ENCODE measurements at places on chromosomes 16 and 17.

GRCh38 chr16:2597560-2597902, 59.7 kb downstream of the PDPK1 start:
- no peak for DNase-seq

DNA sequence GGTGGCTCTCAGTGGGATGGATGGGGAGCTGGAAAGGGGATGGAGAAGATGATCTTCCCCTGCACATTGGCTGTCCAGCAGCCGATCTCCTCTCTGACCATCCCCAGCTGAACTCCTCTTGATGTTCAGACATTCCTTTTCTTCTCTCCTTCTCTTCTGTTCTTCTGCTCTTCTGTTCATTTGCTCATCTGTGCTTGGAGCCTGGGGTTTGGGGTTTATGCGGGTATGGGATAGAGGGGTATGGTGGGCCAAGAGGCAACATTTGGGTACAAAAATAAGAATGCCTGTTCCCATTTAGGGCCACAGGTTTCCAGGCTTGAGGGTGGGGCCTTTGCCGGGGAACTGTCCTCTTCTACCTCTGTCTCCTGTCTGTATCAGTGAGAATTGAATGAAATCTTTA, 205.4 kb upstream of the XYLT1 start:
- no peak for DNase-seq

- no peak for DNase-seq
These were observed 5.9 kb downstream of the SLC5A11 start for GRCh38 chr16:24851700-24852099.

GRCh38 chr17:17175917-17176316, 30.2 kb downstream of the PLD6 start:
- peak; percentile 41 for DNase-seq

GRCh38 chr16:86868786-86869185, 290.4 kb downstream of the FOXL1 start:
- DNase-seq, result no peak

DNA sequence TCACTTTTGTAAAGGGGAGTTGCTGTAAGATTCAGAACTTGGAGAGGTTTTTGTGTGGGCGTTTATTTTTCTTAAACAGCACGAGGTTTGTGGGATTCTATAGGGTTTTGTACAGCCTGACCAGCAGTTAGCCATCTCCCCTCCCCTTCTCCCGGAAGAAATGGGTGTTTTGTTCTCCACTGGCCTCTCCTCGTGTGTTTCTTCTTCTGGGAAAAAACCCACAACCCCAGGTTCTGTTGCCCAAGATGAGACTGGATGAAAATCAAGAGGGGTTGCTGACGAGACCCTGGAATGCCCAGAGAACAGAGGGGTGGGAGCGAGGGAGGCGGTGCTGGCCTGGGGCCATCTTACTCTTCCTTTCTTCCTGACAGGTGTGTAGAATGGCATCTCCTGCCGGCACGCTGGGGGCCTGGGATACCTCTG, 186.1 kb downstream of the MSI2 start:
- DNase-seq, result no peak

DNA sequence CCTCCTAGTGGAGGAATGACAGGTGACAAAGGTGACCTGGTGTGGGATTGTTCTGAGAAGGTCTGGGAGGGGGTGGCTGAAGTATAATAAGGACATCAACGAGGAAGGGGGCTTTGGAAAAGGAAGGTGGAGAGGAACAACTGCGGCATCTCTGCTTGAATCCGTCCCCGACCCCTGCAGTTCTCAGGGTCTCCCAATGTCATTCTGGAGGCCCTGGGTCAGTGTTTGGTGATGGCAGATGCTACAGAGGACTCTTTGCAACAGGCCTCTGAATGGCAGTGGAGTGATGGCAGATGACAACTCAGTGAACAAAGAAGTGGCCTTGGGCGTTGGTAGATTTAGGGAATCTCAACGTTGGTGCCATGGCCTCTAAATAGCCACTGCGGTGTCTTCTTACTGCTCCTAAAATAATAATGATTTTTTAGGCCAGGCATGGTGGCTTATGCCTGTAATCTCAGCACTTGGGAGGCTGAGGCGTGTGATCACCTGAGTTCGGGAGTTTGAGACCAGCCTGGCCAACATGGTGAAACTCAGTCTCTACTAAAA, 1.3 kb downstream of the ENGASE start:
- no peak for DNase-seq

- DNase-seq, result no peak
These were observed 16.0 kb downstream of the MAP2K6 start for GRCh38 chr17:69430488-69430887.

DNA sequence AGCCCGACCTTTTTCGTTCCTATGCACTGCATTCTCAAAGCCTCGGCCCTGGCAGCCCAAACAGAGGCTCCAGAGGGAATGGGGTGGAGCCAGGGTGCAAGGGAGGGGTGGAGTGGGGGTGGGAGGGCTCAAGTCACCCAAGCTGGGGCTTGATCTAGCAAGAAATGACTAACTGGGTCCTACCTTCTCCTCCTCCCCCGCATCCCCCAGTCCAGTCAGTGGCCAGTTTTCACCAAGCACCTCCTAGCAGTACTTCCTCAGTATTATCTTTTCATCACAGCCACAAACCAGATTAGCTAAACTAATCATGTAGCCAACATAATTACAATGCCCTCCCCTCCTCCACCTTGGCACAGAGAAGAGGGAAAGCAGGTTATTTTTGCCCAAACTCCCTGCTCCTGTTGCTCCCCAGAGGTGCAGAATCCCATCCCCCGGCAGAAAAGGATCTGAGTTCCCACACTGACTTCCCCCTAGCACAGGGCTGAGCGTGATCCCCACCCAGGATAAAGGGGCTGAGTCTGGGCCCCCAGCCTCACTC, 2.2 kb downstream of the JUP start:
- no peak for DNase-seq

- DNase-seq, result peak; percentile 23
These were observed 1.1 kb upstream of the TFAP4 start for GRCh38 chr16:4273858-4274311.

DNA sequence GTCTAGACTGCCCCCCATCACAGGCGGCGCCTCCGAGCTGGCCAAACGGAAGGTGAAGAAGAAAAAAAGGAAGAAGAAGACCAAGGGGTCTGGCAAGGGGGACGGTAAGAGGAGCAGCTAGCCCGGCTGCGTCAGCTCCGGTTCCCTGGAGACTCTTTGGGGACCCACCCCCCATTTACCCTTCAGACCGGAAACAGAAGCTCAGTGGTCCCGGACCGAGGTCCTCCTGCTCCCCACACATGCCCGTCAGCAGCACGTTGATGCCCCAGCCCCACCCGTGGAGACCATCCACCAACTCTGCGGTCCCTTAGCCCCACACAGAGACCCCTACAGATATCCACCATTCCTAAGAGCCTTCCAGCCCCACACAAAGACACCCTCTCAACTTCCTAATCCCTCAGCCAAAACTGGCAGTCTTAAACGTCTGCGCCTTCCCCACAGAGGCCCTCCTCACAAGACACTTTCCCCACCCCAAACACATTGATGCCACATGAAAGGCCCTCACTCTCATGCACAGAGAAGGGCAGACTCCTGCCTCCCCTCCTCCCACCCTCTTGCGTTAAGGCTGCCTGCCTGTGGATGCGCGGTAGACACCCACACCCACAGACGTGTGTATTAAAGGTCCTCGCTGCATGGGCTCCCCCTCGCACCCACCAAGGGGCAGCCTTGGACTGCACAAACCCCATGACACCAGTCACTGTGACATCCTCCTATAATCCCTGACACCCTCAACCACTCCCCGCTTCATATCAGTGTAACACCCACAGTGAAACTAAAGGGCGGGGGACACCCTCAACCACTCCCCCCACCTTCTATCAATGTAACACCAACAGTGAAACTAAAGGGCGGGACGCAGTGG, 58.2 kb upstream of the RPH3AL start:
- peak; percentile 80 for DNase-seq

DNA sequence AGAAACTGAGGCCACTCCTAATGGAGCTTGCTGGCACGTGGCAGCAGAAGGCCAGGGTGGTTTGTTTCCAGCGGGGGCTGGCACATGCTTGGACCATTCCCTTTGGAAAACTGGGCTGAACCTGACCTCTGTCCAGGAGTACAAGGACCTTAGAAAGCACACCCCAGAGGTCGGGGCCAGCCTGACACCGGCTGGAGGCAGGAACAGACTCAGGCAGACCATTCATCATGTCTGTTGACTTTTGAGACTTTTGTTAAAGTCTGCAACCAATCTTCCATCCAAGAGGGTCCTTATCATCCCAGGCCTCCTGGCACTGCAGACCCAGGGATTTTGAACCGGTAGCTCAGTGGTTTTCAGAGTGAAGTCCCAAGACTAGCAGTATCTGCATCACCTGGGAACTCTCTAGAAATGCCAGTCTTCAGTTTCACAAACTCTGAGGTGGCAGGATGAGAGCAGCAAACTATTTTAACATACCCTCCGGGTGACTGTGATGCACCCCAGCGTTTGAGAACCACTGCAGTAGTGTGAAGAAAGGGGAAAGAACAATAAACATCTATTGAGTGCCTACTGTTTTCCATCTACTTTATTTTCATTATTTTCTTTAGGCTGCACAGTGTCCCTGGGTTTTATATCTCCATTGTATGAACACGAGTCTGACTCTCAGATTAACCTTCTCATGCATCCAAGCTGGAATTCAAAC, 145.3 kb upstream of the PLCG2 start:
- no peak for DNase-seq

DNA sequence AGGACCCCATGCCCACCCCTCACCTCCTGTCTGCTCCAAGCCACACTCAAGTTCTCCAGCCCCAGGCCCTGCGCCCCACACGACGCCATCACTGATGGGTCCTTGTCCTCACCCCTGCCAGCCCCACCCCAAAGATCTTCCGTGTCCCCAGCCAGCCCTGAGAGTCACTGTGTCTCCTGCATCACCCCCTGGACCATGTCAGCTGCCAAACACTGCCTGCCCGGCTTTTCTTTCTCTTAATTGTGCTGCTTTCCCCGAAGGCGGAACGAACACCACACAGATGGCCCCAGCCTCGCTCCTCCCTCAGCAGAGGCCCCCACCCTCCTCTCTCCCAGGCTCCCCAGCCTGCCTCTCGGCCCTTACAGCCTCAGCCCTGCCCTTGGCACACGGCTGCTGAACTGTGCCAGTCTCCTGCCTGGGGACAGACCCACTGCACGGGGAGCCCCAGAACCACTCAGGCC, 4.8 kb upstream of the GAA start:
- no peak for DNase-seq

GRCh38 chr17:1122533-1123392, 57.0 kb downstream of the ABR start:
- DNase-seq, result peak; percentile 81

GRCh38 chr16:27303256-27304100, 10.3 kb upstream of the IL4R start:
- DNase-seq, result no peak

DNA sequence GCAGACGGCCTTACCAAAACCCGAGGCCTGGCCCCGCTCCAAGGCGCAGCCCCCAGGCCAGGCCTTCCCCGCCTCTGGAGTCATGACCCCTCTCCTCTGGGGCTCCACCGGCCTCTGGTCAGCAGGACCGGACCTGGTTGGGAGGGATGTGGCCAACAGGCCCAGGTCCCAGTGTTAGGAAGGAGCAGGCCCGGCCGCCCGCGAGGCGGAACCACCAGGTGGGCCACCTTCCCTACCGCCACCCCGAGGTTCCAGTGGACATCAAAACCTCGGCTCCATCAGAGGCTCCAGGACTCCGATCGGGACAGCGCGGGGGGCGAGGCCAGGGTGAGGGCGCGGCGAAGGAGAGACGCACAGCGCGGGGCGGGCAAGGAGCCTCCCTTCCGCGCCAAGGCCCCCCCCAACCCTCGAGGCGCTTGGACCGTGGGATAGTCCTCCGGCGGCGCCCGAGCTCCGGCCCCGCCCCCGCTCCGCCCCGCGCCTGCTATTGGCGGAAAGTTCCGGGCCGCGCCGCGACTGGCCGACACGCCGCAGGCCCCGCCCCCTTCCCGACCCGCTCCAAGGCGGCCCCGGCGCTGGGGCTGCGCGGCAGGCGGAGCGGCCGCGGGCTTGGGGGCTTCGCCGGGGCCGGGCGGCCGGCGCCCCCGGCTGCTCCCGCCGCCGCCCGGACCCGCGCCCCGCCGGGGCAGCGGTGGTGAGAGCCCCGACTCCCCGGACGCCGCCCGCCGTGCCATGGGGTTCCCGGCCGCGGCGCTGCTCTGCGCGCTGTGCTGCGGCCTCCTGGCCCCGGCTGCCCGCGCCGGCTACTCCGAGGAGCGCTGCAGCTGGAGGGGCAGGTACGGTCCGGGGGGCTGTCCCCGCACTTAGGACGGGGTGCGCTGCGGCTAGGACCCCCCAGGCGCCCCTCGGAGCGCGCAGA, at the start of gene METRN:
Gene METRN (plus strand): TSS at position 561 of the 919 bp plus-strand sequence. CDS start 172 bp downstream, at position 733.
- peak; percentile 79 for DNase-seq

DNA sequence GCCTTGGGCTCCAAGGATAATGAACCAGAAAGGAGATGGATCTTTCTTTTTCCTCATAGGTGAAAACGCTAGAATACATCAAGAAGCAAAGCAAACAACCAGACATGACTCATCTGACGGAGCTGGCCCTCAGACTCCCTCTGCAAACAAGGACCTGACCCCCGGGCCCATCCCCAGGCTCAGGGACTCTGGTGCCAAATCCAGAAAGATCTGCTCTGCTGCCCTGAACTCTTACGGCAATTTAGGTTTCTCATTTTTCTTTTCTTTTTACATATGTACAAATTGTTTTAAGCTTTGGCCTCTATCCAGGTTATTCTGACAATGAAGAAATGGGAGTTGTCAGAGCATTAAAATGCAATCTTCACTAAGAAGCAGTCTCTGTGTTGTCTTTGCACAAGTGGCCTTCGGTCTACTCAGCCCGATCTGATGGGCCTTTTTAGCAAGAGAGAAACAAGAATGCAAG, 17.7 kb downstream of the KNOP1 start:
- DNase-seq, result no peak

GRCh38 chr17:58487589-58488427, at the start of gene HSF5:
HSF5 (minus strand) TSS chr17:58488408; CDS start chr17:58488274, 134 bp downstream.
- DNase-seq, result peak; percentile 78

DNA sequence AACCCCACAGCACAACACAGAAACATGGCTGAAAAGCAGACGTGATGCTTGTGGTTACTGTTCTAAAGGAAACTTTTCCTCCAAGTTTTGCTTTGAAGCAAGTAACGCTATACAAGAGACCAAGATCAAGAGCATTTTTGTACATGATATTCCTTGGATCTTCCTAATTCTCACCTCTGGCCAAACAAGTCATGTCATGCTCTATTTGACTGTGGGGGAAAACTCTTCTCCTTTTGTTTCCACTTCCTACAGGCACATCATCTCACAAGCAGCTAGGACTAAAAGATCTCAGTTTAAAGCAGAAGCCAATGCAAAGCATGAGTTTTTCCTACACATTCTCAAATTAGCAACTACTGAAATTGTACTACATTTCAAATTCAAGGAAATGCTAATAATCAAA, 50.7 kb downstream of the CFDP1 start:
- no peak for DNase-seq

DNA sequence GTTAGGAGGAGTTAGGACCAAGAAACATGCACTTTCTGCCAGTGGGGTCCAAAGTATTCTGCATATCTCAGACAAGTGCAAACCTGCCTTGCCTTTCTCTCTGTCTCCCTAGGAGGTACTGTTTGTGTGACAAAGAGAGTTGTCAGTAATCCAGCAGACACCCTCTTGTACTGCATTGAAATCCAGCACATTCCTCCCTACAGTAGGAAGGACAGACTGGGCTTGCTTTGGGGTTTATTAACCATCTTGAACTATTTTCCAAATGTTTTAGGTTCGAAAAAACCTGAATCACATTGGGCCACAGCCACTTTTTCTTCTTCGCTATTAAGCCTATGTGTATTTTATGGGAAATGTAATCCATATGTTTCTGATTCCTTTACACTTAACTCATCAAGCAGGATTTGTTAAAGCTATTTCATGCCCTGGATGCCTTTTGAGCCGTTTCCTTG, 204.2 kb upstream of the KCNJ16 start:
- no peak for DNase-seq

Data from CD4-positive, alpha-beta T cell treated with Interleukin-4 for 4 hours (primary cell).